ENCODE measurements at places on chromosomes 7 and 10.
A peak's percentile ranks its signal among the peaks of the same experiment; 100 is the strongest.

GRCh38 chr7:105365541-105366534, 22.9 kb downstream of the SRPK2 start:
- no peak for DNase-seq

DNA sequence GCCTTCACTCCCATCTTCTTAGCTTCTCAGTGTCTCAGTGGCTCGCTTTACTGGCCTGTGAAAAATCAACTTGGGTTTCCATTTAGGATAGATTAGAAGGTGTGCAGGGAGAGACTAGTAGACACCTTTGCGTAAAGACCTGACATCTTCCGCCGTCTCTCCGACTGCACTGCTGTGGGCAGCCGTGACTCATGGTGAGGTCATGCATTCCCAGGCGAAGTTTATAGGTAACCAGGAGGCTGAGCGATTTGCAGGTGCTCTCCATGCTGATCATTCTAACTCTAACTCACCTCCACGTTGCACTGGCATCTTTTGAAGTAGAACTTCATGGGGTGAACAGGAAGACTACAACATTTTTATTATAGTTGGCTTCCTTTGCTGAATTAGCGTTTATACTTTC, 68.0 kb upstream of the ZNF438 start:
- no peak for DNase-seq

DNA sequence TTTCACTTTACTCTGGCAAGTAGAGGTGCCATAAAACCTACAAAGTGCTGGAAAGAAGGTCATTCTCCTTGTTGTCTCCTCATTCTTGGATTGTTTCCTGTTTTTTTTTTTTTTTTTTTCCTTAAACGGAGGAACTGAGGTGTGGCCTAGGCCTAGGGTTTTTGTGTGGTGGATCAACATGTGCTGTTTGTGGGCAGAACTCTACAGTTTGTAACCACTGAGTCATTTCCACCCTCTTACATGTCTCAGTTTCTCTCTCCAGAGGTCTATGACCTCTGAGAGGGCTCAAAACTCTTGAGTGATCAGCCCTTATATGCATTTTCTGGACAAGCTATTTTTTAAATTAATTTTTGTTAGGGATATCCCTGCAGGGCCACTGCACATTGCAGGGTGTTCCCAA, 296.0 kb downstream of the PPP1R3A start:
- no peak for DNase-seq

DNA sequence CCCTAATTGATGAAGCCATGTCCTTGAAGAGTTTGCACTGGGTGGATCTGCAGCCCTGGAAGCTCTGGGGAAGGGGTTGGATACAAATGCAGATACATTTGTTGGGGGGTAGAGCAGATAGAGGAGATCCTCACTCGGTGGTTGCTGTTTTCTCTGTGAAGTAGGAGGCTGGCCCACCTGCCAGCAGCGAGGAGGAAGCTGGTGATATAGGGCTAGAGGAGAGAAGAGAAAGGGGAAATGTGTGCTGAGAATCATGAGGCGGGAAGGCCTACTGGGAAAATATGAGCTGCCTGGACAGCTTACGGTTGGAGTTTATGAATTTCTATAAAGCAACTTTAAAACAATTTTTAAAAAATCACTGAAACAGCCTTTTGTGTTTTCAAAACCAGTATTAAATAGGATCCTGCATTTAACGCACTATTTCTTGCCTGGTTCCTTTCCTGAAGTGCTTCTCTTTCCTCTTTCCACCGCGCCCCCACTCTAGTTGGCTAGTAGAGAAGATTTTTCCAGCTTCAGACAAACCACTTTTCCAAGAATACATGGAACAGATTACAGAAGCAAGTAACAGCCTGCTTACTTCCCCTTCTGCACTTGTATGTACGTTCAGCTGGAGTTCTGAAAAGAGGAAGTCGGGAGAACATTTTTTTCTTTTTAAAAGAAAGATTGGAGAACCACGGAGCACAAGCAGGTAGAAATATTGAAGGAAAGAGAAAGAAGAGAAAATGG, 100.6 kb upstream of the GLCCI1 start:
- no peak for DNase-seq

- peak; percentile 31 for DNase-seq
Measured at GRCh38 chr10:113385021-113385999, 167.5 kb upstream of the HABP2 start.

DNA sequence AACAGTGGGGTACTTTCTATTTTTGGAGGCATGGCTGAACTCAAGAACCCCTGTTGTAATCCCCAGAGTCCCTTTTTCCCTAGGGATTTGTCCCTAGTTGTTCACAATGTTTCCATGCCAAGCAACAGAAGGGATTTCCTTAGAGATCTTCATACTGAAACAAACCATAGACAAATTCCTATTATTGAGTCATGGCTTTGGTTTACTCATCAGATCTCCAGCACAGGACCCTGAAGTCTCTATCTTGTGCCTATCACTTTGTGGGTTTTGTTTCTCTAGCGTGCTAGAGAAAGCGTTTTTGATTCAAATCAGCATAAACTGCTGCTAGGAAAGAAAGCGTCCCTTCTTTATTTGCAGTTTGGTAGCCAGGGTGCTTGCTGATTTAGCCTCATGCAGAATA, 165.0 kb downstream of the BAMBI start:
- no peak for DNase-seq

DNA sequence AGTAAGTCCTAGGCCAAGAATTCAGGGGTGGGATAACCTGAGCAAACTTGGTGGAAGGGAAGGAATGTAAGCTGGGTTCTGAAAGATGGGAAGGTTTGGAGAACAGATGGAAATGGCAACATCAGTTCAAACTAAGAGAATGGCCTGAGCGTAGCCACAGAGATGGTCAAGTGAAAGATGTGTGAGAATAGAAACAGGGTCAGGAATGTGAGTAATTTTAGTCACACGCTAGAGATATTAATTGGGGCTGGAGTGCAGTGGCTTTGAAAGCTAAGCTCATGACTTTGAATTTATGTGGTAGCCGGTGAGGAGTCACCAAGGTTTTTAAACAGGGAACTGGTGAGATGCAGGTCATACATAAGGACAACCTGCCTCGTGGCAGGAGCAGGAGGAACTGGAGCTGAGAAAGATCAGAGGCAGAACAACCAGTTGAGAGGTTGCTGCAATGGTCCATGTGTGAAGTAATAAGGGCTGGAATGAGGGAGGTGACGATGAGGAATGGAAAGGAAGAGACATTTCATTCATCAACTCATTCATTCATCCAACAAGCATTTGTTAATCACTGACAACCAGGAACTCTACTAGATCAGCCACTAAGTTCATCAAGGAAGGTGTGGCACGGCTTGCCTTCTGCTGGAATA, 12.9 kb upstream of the SORBS1 start:
- DNase-seq = no peak

- no peak for DNase-seq
Measured at GRCh38 chr7:141701489-141702046, 398 bp downstream of the DENND11 start.

DNA sequence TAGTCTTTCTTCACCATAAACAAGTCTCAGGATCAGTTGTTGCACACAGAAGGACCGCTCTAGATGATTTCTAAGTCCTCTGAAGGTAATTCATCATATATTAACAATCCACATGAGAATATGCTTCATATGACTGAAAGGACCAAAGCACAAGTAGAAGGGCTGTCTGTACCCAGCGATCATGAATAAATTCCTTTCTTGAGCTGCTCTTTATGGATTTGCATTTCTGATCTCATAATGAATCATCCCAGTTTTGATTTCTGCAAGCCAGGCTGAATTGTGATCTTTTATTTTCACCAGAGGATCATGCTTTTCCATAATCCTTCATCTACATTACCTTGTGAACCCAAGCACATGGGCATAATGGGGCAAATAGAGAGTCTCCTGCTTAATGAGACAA, 675.6 kb downstream of the MAGI2 start:
- no peak for DNase-seq

GRCh38 chr7:85177316-85177715, 9.5 kb downstream of the SEMA3D start:
- DNase-seq = no peak

DNA sequence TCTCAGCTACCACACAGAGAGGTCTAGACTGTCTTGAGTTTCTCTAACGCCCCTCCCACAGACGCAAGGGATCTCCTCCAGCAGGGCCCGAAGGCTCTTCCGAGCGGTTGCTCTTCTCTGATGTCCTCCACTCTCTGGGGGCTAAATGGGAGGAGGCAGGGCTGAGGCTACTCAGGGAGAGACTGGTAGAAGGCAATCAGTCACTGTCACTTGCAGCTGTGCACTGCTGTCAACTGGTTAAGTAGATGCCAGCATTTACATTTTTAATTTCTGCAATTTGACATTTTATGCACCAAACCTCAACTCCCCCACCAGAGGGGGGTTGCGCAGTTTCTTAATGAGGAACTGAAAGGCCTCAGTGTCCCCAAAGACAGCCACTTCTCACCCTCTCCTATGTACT, 442.8 kb downstream of the PLXNA4 start:
- DNase-seq = no peak

- no peak for DNase-seq
Measured at GRCh38 chr10:71999360-72000072, 35.3 kb downstream of the CHST3 start.

DNA sequence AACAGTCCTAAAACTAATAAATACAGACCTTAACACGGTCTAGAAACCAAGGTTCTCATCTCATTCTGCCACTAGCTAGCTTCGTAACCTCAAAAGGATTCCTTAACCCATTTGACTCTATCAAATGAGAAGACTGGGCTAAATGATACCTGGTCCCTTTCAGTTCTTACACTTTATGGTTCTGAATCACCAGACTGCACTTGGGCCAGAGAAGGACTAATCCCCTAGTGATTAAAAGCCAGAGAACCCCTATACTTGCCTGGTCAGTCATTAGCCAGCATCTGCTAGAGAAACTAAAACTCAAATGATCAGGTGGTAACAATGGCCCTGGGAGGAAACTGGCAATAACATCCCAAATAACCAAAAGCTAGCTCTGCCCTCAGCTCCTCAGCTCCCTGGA, 16.8 kb downstream of the TMEM243 start:
- no peak for DNase-seq

DNA sequence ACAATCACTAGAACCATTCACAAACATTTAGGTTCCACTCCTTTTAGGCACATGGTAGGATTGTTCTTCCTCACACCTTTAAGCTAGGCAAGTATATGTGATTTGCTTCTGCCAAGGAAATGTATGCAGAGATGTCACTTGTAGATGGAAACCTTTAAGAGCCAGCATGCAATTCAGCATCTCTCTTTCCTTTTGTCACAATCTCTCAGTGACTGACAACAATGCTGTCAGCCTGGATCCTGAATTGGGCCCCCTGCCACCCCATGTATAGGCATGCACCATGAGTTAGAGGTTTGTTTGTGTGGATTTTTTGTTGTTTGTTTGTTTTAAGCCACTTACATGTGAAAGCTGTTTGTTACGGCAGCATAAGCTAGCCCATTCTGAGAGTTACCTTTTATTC, 169.6 kb upstream of the PDE1C start:
- DNase-seq = no peak

All from NCI-H2227 treated with DMSO at 0.1 percent for 48 hours (cell line).